Vagina (tissue), 2 donors: ENCODE measurements at places on chromosomes 3 and 15. TPM values are rescaled to one million over a fixed set of nuclear protein-coding genes. Genes with fewer than 3 reads are reported as not detected.

STXBP5L gene
- 0.98 TPM for total RNA-seq

MINDY2 gene
- total RNA-seq, result 15.5 TPM

CEP19 gene
- total RNA-seq, result 1.5 TPM

DNA sequence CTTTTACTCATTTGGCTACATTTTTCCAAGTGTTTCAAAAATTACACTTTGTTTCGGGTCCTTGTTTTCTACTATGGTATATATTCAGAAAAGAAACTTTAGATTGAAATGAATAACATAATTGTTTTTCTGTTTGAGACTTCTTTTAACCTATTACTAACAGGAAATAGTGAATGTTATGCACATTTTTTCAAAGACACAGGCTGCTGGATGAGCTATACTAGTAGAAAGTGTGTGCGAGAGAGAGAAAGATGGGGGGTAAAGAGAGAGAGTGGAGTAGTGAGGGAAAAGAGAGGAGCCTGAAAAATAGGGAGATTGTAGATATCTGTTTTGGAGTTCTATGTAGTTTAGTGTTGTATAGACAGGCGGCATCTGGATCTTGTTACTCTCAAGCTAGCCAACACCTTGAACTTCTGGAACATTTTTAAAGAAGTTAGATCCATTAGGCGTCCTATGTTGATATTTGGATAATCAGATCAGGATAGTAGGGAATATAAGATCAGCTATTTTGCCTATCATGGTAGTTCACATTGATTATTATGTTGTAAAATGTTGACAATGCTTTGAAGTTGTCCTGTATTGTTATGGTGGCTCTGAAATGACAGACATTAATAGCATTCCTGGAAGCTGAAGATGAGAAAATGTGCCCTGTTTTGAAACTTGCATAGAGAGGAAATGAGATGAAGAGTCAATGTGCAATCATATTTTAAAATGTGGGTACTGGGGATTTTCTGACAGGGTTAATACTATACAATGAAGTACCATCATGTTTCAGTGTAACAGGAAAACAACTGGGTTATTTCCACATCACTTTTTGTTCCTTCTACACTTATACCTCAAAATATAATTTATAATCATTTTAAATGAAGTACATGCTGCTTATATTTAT lies 2.6 kb downstream of the RBMS3 start:
- no peak for DNase-seq
- H3K27ac ChIP-seq, result peak overlapping the region; percentile 91
- no peaks in the 10 kb centered on the region for H3K36me3 ChIP-seq
- peak overlapping the region; percentile 58 for H3K4me3 ChIP-seq

GRCh38 chr3:111745786-111746185 lies 113.3 kb upstream of the PHLDB2 start:
- H3K4me1 ChIP-seq, result peaks cover 27% of the 10 kb centered on the region
- H3K27me3 ChIP-seq, result no peaks in the 10 kb centered on the region
- no peaks in the 10 kb centered on the region for H3K36me3 ChIP-seq

- H3K4me1 ChIP-seq, result no peaks in the 10 kb centered on the region
- H3K4me3 ChIP-seq, result no peak overlapping the region
- no peak for DNase-seq
- H3K36me3 ChIP-seq, result no peaks in the 10 kb centered on the region
Observed at GRCh38 chr15:49964061-49964460, 155.0 kb downstream of the ATP8B4 start.
